ENCODE measurements at places on chromosomes 16 and 17.

DNA sequence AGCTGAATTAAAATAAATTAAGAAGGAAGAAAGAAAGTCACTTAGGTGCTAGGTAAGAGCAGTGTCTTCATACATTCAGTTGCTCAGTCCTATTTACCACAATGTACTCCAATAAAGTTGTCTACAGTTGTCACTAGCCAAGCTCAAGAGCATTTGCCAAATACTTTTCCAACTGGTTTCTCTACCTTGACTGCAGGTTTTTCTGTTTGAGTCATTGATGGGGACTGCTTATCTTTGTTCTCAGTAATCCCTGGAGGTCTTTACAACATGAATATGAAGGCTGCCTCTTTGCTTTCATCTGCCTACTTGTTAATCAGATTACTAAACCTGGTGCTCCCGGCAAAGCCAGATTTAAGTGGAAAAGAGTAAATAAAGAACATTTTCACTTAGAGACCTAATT lies 64.6 kb upstream of the CLEC18B start:
- peak; percentile 12 for DNase-seq

DNA sequence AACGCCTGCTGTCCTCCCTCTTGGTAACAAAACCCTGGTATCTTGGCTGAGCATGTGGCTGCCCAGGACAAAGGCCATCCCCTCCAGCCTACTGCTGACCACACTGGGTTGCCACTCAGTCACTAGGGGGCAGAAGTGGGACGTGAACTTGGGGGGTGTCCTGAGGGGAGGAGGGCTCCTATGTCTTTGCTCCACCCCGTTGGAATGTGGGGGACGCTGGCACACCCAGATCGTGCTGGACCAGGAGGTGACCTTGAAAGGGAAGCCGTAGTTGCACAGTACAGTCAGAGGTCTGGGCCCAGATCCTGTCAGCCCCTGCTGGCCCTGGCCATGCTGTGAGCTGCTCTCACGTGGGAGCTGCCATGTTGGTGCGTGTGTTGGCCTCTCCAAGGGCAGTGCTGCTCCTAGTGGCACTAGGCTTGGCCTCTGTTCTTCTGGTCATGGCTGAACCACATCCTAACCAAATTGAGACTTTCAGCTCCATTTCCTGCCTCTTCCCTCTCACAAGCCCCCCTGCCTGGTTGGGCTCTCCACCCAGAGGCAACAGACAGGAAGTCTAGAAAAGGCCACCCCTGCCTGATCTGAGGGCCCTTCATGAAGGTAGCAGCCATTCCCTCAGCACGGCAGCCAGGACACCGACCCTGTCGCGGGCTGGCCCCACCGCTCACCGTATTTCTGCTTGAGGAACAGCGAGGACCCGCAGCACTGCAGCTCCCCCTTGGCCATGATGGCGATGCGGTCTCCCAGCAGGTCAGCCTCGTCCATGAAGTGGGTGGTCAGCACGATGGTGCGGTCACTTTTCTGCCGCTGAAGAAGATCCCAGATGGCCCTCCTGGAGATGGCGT lies 29.0 kb upstream of the RNPS1 start:
- DNase-seq, result peak; percentile 8

- no peak for DNase-seq
These were observed 147.7 kb downstream of the SKAP1 start for GRCh38 chr17:48282303-48282702.

DNA sequence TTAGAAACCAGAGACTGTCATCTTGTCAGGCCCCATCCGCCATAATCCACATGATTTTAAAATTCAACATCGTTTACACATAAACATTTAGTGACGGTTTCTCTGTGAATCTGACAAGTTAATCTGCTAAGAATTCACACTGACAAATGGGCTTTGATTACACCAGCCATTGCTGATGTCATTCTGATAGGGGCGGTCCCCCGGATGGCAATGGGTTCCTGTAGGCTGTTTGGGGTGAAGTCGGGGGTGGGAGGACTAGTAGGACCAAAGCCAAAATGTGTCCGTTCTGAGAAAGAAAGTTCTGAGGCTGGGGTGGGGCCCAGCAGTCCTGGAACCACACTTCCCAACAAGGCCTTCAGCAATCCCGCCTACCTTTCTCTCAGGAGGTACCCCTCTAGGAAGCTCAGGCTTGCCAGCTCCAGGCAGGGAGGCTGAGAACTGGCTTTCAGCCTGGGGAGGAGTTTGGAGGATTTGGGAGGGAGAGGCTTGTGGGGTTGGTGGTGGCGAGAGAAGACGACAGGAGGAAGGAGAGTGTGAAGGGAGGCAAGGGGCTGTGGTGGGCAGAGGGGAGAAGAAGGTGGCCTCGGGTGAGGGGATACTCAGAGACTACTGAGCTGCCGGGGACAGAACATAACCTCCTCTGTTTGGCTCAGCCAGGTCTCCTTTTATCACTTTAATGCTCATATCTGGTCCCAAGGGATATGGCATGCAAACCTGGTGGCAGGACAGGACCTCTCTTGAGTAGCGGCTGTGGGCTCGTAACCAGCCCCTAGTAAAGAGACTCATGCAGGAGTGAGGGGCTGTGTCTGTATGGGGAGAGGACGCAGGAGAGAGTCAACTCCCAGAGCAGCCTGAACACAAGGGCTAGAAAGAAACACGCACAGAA lies 8.6 kb downstream of the HIC1 start:
- DNase-seq, result no peak

- no peak for DNase-seq
These were observed 43.8 kb downstream of the PIPOX start for GRCh38 chr17:29086628-29087332.

DNA sequence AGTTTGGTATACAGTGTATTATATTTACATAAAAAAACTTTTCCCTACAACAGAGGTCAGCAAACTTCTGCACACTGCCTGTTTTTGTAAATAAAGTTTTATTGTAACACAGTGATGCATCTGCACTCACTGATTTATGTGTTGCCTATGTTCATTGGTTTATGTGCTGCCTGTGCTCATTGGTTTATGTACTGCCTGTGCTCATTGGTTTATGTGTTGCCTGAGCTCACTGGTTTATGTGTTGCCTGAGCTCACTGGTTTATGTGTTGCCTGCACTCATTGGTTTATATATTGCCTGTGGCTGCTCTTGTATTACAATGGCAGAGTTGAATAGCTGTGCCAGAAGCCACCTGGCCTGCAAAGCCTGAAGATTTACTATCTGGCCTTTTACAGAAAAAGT lies 81.6 kb downstream of the MYH11 start:
- peak; percentile 50 for DNase-seq

GRCh38 chr16:84774810-84775209 lies 45.0 kb upstream of the CRISPLD2 start:
- DNase-seq, result no peak

DNA sequence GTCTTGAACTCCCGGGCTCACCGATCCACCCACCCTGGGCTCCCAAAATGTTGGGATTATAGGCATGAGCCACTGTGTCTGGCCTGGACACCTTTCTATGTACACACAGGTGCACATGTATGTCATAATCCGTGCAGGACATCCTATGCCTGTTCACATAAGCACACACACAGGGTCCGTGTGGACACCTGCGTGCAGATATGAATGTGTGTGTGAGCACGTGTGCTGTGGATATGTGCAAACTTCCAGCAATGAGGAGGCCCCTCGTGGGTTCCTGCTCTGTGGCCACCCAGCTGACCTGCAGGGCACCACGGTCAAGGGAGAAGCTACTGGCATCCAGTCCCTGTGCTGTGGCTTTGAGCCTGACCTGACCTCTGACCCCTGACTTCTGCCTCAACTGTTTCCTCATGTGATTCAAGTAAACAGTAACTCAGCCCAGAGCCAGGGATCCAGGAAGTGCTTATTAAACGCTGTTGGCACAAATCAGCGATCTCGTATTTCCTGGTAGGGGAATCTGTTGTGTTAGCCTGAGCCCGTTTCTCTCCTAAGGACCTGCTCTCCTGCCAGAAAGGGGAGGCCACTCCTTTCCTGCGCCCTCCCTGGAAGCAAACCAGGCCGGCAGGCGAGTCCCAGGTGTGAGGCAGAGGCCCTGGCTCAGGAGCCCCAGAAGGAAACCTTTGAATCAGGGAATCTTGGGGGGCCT lies 6.5 kb downstream of the CPNE7 start:
- DNase-seq, result no peak

- DNase-seq, result peak; percentile 80
These were observed 4.6 kb upstream of the STARD3 start for GRCh38 chr17:39632153-39632941.

DNA sequence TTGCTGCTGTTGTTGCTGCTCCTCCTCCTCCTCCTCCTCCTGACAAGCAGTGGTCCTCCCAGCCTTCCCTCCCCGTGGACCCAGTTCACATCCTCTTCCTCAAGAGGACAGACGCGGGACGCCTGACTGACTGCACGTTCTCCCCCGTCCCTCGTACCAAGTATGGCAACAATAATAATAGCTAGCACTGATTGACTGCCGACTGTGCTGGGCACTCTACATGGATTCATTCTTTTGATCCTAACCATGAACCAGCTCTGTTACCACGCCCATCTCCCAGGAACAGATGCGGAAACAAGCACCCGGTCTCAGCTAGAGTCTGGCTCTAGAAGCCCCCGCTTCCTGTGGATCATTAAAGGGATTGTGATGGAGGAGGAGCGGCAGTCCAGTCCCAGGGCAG lies 78.0 kb downstream of the GNAO1 start:
- DNase-seq, result no peak

DNA sequence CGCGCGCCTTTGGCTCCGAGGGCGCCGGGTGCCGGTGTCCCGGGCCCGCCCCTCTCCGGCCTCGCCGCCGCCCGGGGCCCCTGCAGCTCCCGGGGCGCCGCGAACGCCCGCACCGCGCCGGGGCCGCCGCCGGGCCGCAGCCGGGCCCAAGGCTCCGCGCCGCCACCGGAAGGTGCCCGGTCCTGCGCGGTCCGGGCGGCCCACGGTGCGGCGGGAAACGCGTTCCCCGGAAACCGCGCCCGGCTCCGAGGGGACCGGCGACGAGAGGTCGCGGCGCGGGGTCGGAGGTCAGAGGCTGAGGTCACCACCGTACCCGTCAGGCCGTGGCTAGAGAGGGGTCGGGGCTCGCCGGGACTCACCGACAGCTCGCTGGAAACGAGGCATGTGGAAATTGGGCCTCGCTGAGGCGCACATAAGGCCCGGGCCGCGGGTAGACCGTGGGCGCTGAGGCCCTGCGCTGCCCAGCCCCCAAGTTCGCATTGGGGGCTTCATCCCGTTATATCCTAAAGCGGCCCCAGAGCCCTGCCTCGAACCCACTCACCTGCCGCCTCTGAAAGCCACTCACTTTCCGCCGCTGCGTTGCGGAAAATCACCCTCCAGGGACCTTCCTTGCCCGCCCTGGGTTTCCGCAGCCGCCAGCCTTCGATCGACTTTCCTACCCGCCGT lies at the start of gene DUS1L:
Gene DUS1L (minus strand): TSS at position 167 of the 666 bp plus-strand sequence. CDS start 745 bp downstream, outside the sequence.
- DNase-seq, result no peak

GRCh38 chr17:48642059-48642842 lies 16.1 kb upstream of the HOXB9 start:
- DNase-seq, result no peak
